ENCODE measurements at places on chromosomes 4 and X.

- DNase-seq = no peak
Measured at GRCh38 chr4:820230-821172, 5.4 kb downstream of the CPLX1 start.

- DNase-seq = no peak
Measured at GRCh38 chrX:118694638-118695037, 32.8 kb upstream of the IL13RA1 start.

DNA sequence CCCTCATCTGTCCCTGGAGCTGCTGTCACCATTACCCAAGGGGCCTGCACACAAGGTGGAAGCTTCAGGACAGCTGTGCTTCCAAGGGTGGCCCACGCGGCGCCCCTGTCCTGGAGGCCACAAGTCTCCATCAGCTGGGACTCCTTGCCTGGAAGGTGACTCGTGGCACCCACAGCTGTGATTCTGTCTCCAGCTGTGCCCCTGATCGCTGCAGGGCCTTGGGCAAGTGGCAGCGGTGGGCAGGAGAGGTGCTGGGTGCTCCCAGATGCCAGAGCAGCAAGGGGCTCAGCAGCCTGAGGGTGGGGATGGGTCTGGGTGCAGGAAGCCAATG is 9.0 kb upstream of the DUSP9 start:
- DNase-seq = no peak

- DNase-seq = no peak
Measured at GRCh38 chr4:3355266-3355748, 62.5 kb downstream of the RGS12 start.

DNA sequence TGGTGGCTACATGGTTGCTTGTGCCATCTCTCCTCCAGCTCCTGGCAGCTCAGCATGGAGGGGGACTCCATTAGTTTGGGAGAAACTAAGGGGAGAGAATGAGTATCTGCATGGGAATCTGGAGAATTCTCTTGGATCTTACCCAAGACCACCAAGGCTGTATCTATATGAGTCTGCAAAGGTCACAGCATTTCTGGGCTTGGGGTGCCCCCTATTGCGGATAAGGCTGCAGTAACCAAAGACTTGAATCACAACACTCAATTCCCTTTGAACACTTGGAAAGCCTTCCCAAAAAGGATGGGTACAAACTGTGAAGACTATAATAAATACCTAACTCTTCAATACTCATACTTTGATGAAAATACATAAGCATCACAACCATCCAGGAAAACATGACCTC is 623.5 kb upstream of the NR3C2 start:
- DNase-seq = no peak

DNA sequence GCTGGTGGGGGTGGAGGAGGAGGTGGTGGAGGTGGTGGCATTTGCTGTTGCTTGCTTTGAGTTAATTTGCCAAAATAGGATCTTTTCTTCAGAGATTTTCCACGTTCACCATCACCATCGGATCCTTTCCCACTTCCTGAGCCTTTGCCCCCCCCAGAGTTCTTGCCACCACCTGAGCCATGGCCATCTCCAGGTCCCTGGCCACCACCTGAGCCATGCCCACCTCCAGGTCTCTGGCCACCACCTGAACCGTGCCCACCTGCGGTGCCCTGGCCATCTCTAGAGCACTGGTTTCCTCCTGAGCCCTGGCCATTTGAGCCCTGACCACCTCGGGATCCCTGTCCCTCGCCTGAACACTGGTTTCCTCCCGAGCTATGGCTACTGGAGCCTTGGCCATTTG is 1.9 kb downstream of the IRS4 start:
- DNase-seq = no peak

DNA sequence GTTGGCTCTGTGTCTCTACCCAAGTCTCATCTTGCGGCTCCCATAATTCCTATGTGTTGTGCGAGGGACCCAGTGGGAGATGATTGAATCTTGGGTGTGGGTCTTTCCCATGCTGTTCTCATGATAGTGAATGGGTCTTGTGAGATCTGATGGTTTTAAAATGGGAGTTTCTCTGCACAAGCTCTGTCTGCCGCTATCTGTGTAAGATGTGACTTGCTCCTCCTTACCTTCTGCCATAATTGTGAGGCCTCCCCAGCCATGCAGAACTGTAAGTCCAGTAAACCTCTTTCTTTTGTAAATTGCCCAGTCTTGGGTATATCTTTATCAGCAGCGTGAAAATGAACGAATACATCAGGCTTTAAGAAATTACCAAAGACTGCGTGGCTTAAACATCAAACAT is 31.2 kb downstream of the STIM2 start:
- DNase-seq = no peak

DNA sequence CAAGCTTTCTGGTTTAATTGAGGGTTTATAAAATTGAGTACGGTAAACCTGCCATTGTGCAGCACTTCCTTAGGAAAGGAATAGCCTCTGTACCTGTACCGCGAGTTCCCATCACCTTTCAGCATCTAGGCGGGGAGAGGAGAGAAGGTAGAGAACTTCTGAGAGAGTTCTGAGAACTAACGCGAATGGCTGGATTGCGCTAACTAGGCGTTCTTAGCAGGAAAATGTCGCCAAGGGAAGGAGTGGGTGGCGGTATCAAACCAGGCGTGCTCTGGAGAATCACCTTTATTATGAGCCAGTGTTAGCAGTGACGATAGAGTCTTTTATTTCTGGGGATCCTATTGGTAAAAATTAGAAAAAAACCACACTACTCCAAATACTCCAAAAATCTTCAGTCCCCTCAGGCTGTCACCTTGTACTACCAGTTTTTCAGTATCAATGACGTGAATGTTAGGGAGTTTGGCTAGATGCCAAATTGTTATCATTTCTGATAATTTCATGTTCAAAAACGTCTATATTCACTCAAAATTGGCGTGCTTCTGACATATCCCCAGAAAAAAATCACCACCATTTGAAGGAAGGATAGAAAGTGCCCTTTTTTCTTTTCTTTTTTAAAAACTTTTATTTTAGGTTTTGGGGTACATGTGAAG is 1.4 kb downstream of the UGT8 start:
- no peak for DNase-seq

- no peak for DNase-seq
Measured at GRCh38 chr4:96649536-96649935, 809.6 kb downstream of the PDHA2 start.

- DNase-seq = peak; percentile 17
Measured at GRCh38 chrX:132426695-132427281, 62.0 kb downstream of the MBNL3 start.

GRCh38 chr4:41146716-41147506 is 67.4 kb downstream of the APBB2 start:
- DNase-seq = no peak

GRCh38 chrX:28854637-28855036 is 267.4 kb downstream of the IL1RAPL1 start:
- no peak for DNase-seq

DNA sequence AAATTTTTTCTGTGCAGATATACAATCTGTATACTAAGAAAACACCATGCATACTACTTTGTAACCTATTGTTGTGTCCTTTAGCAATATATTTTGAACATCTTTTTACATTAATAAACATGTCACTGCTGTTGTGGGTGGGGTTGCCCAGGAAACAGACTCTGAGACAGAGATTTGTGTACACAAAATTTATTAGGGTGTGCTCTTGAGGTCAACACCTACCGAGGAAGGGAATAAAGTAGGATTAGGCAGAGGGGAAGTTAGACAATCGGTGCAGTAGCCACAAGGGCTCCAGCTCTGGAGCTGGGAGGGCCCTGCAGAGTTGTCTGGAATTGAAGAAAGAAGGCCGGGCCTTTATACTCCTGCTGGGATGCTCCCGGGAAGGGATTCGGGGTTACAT is 56.4 kb downstream of the CXorf58 start:
- DNase-seq = no peak

- no peak for DNase-seq
Measured at GRCh38 chrX:45912316-45912715, 632.9 kb downstream of the ZNF674 start.

DNA sequence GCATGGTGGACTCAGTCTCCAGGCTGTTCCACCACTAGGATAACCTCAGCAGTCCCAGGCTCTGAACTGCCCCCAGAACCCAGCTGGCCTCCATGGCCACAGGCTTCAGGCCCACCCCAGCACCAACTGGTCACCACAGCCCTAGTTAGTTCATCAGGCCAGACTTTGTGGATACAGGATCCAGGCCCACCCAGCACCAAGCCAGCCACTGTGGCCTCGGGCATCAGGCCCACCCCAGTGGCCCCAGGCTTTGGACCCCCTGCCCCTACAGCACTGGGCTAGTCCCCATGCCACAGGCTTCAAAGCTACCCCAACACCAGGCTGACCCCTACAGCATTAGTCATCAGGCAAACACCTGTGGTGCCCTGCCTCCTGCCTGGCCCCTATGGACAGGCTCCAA is 50.0 kb downstream of the ZCCHC13 start:
- no peak for DNase-seq

DNA sequence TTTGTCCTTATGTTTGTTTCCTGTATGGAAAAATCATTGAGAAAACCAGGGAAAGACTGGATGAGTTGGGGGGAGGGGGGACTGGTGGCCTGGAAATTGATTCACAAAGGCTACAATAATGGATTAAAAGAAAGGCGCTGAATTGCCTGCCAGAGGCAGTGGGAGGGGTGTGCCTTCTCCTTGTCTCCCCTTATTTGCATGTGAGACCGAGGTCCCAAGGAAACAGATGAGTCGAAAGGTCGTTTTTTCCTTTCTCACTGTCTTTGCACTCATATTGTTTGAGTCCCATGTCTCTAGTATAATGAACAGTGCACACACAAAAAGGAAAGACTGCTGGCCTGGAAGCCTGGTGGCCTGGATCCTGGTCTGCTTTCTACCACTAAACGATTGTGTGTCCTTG is 86.6 kb upstream of the ZDHHC15 start:
- DNase-seq = no peak

DNA sequence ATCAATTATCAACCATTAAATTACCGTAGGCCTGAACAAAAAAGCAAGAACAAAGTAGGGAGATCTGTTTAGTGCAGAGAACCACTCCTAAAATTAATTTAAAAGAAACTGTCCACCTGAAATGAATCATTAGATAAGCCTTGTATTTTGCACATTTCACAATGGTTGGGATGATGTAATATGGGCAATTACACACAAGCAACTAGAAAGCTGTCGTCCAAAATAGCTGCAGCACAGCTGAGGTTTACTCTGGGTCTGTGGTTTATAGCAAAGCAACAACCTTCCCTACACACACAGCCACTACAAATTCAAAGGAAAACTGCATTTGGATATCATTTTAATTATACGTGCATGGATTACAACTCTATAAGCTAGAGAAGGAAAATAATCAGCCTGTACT is 28.5 kb downstream of the PCDH19 start:
- DNase-seq = no peak

- no peak for DNase-seq
Measured at GRCh38 chrX:94961730-94962129, 1287.7 kb downstream of the FAM133A start.

- DNase-seq = no peak
Measured at GRCh38 chrX:23501974-23502373, 165.3 kb upstream of the PRDX4 start.

GRCh38 chrX:65668377-65669310 is 1.2 kb downstream of the MSN start:
- peak; percentile 41 for DNase-seq

DNA sequence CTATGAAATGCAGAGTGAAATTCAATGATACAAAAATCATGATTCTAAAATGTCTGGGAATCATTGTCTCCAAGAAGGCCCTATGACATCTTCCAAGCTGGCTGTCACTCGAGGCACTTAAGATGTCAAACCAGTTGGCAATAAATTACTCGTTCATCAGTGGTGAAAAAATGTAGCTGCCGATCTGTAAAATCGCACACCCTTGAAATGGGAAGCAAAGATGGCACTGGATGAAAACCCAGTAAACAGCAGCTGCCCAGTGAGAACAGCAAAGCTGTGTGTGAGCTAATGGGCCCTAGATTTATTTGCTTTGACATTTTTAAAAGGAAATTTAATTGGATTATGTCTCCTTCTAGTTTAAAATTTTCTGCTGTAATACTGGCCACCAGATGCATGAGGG is 181.9 kb upstream of the NDP start:
- no peak for DNase-seq

- DNase-seq = no peak
Measured at GRCh38 chr4:20254511-20255250, 3.0 kb downstream of the SLIT2 start.

- no peak for DNase-seq
Measured at GRCh38 chr4:100284129-100284880, 94.0 kb upstream of the DDIT4L start.

- no peak for DNase-seq
Measured at GRCh38 chr4:162659716-162660115, 495.9 kb upstream of the FSTL5 start.

DNA sequence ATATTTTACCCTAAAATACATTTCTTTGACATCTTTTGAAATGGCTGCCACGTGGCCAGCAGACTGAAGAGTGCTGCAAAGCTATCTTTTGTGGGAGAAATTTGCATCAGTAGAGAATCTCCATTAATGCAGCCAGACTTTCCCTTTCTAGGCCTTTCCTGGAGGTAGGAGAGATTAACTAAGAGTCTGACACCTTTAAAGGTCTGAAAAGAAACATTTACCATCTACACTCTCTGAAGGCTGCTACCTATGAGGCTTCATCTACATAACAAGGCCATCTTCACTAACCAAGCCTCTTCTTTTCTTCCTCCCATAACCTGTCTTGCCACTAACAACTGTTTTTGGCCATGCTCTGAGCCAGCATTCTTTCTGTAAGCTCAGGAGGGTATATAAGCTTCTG is 17.8 kb upstream of the SPRY1 start:
- DNase-seq = no peak

DNA sequence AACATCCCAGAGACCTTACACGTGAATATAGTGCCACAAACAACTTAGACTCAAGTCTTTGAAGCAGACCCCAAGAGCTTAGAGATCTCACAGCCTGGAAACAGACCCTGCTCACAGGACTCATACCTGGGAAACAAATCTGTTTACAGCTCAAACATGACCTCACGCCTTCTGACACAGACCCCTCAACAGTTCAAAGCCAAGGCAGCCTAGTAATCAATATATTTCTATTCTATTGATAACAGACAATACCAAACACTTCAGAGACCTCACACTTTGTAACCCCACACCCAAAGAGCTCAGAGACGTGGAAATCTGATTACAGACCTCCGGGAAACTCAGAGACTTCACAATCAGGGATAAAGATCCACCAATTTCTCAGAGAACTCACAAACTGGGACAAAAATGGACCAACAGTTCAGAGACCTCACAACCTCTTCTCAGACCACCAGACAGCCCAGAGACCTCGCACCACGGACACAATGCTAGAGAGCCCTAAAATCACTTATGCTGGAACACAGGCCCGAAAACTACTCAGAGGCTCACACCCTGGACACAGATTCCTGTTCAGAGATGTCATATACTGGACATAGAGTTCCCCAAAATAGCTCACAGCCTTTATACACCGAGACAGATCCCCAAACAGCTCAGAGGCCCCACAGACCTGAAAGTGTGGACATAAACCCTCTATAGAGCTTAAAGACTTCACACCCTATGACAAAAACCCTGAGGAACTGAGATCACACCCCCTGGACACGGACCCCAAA is 14.8 kb downstream of the SUV39H1 start:
- no peak for DNase-seq

Measured in AG04449 (cell line).